ENCODE measurements at places on chromosomes 6 and 20. TPM values are rescaled to one million over a fixed set of nuclear protein-coding genes. Genes with fewer than 3 reads are reported as not detected.

DNA sequence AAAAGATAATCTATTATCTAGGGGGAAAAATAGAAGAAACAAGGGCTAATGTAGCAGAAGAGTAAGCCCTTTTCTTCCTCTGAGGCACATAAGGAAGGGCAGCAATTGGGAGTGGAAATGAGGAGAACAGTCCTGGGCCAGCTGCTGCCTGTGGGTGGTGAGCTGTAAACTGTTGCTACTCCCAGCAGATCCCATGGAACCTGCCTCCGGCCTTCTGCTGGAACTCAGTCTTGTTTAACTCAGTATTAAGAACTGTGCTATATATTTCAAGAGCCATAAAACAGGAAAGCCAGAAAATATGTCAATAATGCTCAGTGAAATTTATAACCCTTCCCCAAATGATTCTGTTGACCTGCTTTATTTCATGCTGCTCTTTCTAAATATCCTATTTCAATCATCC is 464.2 kb downstream of the COL12A1 start:
- no peak for DNase-seq
- H3K4me1 ChIP-seq = no peaks in the 10 kb centered on the region
- no peaks in the 10 kb centered on the region for H3K27me3 ChIP-seq

DNA sequence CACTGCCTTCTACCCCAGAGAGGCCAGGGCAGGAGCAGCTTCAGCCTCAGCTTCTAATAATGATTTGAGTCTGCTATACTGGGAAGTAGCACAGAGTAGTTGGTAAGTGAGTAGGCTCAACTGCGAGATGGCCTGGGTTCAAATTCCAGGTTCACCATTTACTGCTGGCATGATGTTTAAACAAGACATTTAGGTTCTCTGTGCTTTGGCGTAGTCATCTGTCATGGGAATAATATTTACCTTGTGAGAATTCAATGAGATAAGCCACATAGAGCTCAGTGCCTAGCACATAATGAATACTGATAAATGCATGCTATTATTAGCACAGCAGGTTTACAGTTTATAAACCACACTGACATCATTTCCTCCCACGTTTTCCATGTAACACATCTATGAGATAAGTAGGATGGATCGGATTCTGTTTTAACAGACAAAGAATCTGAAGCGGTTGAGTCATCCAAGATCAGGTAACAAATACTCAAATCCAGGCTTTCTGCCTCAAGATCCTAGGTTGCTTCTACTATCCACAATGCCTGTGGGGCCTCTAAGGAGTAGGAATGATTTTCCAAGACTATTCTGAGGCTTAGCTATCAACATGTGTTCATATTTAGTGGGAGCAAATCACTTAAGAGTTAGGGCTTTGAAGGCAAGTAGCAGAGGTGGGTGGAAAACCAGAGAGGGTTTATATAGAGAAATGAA is 72.9 kb upstream of the DTNBP1 start:
- H3K27me3 ChIP-seq = peaks cover 8% of the 10 kb centered on the region
- no peak overlapping the region for H3K4me3 ChIP-seq
- no peak overlapping the region for H3K27ac ChIP-seq
- DNase-seq = peak; percentile 90
- H3K36me3 ChIP-seq = no peaks in the 10 kb centered on the region
- peaks cover 2% of the 10 kb centered on the region for H3K4me1 ChIP-seq

DNA sequence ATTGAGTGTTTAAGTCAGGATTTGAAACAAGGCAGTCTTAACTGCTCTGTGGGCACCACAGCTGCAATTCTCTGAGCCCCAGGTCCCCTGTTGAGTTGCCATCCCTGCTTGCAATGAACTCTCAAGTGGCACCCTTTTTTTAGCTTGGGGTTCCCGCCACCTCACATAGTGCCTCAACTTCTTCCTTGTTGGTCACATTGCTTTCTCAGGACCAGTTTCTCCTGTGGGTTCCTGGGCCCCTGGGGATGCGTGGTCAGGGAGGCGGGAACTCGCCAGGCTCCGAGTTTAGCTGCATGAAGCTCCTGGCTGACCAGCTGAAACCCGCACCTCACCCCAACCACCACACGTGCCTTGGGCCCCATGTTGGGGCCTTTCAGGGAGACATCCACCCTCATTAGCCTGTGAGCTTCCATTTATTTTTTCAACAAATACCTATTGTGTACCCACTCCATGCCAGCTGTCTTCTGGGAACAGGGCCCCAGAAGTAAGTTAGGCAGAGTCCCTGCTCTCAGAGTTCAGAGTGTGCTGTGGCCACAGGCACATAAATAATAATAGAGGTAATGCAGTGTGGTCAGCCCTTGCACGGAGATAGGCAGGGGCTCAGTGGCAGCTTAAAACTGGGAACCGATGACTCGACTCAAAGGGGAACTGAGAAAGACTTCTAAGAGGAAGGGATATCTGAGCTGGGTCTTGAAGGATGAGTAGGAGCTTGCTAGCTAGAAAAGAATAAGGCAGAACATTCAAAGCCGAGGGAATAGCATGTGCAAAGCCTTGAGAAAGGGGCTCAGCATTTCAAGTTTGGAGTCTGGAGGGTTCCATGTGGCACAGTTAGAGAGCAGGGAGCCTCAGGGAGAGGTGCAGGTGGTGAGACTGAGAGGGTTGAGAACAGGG is 33.9 kb upstream of the FAM83D start:
- no peaks in the 10 kb centered on the region for H3K36me3 ChIP-seq
- DNase-seq = no peak
- no peaks in the 10 kb centered on the region for H3K4me1 ChIP-seq
- H3K27ac ChIP-seq = no peak overlapping the region
- no peak overlapping the region for H3K4me3 ChIP-seq

DNA sequence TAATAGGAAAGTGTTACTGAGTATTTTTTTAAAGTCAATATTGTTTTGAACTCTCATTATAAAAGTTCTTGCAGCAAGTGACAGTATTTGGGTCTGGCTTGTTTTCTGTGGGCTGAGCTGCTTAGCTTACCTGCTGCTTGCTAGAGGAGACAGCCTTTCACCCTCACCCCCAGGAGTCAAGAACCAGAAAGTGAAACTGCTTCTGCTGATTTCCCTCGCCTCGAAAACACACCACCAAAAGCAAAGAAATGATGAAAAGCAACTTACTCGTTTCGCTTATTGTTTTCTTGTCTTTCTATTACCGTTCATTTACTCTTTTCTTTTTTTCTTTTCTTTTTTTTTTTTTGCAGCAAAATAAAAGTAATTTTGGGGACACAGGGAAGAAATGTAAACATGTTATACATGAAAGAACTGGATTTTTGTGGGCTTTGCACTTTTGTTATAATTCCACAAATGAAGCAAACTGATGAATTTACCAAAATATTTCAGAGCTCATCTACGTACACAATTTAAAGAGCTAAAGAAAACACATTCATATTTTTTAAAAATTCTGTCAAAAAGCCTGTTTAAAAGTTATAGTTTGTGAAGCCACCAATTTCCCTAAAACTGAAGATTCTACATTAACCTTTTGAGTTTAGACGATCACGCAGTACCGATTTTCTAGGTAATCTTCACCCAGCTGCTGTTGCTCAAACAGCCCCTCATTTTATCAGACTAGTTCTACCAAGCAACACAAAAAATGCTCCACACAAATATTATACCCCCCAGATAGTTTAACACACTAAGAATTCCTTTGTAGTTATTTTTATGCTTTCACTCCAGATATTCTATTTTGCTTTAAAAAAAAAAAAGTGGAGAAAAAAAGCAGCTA is 1.7 kb downstream of the SCML4 start:
- H3K27ac ChIP-seq = no peak overlapping the region
- H3K27me3 ChIP-seq = peaks cover 30% of the 10 kb centered on the region
- no peak overlapping the region for H3K4me3 ChIP-seq
- DNase-seq = no peak

- no peak overlapping the region for H3K4me3 ChIP-seq
- no peak overlapping the region for H3K27ac ChIP-seq
- H3K4me1 ChIP-seq = peaks cover 16% of the 10 kb centered on the region
- no peaks in the 10 kb centered on the region for H3K27me3 ChIP-seq
These were observed 35.5 kb downstream of the SNX5 start for GRCh38 chr20:17933121-17933520.

The CDSN gene
- not detected for total RNA-seq
